ENCODE measurements at places on chromosomes 5 and 9.
A peak's percentile ranks its signal among the peaks of the same experiment; 100 is the strongest.

DNA sequence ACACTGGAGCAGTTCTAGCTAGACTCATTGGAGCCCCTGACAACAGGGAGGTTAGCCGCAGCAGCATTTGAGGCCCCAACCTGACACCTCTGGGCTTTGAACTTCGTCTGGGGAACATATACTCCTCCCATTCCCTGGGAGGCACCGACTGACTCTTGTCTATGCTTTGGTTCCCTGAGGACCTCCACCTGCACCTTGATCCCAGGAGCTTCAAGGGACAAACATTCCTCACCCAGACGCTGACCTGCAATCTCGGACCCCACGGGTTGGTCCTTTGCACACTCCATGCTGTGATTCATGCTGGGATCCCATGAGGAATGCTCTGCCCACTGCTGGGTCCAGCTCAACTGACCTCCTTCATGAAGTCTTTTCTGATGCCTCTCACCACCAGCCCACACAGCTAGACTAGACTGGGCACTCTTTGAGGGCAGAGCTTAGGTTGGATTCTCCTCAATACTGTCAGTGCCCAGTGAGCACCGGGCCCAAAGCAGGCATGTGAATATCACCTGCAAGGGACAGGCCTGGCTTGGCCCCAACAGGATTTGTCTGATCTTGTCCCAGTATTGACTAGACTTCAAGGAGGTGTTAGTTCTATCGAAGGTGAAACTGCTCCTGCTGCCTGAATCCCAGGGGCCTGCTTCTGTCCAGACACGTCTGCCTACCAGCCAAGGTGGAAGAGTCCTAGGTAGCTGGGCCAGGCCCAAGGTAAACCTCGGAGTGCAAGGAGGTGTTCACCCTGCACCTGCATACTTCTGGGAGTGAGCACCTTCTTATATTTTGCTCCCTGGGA is 51.8 kb upstream of the ZBTB43 start:
- DNase-seq, result no peak

DNA sequence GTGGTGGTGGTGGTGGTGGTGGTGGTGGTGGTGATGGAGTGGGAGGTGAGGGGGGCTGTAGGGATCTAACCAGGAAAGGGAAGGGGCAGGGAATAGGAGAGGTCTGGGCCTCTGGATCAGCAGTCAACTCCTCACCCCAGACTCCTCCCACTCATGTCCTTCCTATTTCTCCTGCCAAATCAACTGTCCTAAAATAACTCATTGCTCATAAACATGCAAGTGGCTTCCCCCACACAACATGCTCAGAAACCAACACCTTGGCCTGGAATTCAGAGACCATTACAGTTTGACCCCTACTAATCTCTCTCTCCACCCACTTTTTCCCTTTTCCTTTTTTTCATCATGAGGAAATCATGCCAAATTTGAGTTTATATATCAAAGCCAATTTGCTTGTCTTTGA is 8.4 kb upstream of the FSD1L start:
- DNase-seq, result no peak

- DNase-seq, result no peak
Observed at GRCh38 chr9:89518466-89519365, 20.8 kb upstream of the SEMA4D start.

DNA sequence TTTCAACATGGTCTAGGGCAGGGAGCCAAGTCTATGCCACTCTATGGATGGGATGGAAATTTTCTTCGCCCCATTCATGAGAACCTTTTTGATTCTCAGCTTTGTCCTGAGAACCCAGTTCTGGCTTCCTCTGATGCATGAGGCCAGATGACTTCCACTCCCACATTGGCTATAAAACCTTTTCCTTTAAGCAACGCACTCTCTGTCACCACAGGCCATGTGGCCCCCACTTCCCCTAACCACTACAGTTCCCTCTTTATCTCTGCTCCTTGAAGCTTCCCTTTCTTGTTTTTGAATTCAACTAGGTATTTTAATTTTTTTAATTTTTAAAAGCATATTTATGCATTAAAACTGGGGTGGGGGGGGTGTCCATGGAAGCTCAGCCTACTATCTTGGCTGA is 401.3 kb downstream of the ENC1 start:
- DNase-seq, result no peak

DNA sequence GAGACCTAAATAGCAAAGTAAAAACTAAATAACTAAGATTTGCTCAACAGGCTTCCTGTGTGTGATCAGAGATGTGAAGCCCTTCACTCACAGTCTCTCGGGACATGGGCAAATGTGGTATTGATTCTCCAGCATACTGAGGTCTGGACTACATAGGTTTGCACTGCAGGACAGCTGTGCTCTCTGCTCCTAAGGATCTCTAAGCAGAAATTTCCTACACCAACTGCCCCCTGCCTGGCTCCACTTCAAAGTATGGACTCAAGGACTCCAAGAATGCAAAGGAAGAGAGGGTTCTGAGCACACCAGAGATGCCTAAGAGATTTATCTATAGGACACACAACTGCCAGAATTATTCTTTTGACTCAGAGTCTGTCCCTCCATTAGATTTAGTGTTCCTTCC is 487.2 kb downstream of the SEMA5A start:
- no peak for DNase-seq

GRCh38 chr9:70573308-70573707 is 158.9 kb upstream of the KLF9 start:
- no peak for DNase-seq

DNA sequence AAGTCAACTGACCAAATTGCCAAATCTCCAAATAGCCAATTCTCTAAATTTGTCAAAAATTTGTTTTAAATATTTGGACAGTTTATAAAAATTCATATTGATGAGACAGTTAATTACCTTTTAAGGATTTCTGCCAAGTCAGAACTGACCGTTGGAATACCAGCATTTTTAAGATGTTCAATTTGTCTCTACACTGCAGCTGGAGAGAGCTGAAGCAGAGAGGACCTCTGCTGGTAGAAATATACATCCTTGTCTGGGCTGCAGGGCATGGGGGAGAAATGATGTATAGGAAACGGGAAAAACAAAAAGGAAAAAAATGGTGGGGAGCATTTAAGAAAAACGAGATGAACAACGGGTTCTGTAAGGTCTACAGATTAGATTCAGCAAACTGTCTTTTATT is 16.8 kb downstream of the NR6A1 start:
- DNase-seq, result no peak

DNA sequence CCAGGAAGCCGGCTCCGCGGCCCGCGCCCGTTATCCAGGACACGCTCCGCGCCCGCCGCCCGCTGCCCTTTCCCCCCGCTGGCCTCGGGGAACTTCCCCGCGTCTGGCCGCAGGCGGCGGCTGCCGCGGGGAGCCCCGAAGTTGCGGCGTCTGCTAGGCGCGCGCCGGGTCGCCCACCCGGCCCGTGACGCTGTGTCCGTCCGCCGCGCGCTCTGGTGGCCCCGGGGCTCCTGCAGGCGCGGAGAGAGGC is 621 bp upstream of the GCNT4 start:
- DNase-seq, result no peak

DNA sequence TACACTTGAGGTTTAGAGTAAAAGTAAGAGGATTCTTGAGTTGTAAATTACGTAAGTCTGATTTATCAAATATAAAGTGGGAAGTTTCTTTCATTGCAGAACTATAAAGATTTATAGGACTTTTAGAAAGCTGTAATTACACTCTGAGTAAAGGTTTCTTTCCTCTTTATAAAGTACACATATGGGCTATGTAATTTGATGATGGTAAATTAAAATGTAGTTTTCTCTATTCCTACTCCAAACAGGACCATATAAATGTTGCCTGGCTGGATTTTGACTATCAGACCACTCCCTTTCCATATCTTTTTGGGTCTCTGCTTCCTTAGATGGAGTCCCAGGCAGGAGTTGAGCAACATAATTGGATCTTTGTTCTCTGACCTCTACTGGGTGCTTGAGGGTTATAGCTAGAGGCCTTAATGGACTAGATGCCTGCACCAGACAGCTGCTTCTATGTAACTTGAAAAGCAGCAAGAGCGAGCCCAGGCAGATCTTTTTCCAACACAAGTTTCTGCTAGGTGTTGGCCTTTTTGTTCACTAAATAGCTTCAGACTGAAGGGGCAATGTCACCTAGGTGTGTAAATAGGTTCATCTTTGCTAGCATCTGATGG is 11.4 kb upstream of the TEX48 start:
- peak; percentile 24 for DNase-seq

DNA sequence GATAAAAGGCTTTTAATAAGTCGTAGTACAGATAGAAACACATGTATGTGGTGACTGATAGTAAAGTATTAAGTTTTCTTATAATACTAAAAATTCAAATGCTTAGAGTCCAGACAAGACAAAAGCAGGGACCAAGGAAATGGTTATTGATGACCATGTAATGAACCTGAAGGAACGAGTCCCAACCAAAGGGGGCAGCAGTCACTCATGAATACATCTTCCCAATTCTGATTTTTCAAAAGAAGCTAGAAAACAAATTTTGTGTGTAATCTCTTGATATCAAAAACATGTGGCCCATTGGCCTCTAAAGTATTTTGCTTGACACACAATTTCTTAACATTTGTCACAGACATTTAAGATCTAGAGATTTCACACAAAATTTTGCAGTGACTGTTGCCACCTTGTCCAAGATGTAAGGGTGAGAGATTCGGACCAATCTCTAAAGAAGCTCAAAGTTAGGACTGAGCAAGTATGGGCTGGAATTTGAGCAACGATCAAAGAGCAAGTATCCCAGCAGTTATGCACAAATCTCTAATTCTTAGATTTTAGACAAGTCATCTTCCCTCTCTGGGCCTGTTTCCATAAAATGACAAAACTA is 66.8 kb downstream of the ARL15 start:
- DNase-seq, result no peak

DNA sequence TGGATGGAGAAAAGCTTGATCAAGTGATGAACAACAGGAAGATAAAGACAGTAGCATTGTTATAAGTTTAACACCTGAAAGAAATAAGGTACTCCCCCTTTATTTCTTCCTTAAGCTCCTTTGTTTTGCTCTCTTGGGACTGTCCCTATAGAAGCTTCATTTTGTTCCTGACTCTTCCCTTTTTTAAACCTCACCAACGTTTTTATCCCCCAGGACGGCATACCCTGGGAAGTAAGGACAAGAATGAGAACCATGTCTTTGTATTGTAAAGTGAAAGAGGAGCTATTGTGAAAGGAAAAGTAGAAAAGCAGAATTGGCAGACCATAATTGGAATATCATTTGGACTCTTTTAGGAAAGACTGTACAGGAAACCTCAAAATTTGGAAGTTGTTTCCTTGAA is 1368.6 kb upstream of the C9orf72 start:
- no peak for DNase-seq

GRCh38 chr9:37902796-37903646 is 906 bp downstream of the SLC25A51 start:
- DNase-seq, result no peak

- no peak for DNase-seq
Observed at GRCh38 chr9:92763721-92764380, 782 bp downstream of the BICD2 start.

- no peak for DNase-seq
Observed at GRCh38 chr9:91187965-91188344, 173.8 kb downstream of the AUH start.

- no peak for DNase-seq
Observed at GRCh38 chr5:125199968-125200865, 453.8 kb upstream of the ZNF608 start.

- DNase-seq, result no peak
Observed at GRCh38 chr5:115580941-115581340, 21.3 kb downstream of the TICAM2 start.

- peak; percentile 83 for DNase-seq
Observed at GRCh38 chr9:129174724-129175514, 3.1 kb downstream of the IER5L start.

DNA sequence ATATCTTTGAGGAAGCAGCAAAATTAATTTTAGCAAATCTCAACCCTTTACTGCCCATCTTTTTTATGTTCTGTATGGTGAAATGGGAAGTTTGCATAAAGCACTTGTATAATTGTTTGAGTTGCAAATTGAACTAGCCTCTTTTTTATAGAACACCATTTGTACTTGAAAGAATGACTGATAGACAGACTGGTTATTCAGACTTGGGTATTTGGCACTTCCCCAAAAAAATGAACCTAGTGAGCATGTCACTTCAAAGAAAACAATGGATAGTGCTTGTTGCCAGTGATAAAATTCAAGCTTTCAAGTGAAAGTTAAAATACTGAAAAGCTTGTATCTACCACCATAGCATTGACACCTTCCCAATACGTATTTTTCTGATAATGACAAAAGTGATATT is 115.8 kb downstream of the ERCC6L2 start:
- DNase-seq, result no peak

- DNase-seq, result no peak
Observed at GRCh38 chr5:57416278-57416994, 66.2 kb downstream of the ACTBL2 start.

GRCh38 chr5:140267559-140268018 is 35.3 kb downstream of the PFDN1 start:
- DNase-seq, result no peak

GRCh38 chr5:132301344-132302271 is 7.4 kb downstream of the SLC22A4 start:
- no peak for DNase-seq

DNA sequence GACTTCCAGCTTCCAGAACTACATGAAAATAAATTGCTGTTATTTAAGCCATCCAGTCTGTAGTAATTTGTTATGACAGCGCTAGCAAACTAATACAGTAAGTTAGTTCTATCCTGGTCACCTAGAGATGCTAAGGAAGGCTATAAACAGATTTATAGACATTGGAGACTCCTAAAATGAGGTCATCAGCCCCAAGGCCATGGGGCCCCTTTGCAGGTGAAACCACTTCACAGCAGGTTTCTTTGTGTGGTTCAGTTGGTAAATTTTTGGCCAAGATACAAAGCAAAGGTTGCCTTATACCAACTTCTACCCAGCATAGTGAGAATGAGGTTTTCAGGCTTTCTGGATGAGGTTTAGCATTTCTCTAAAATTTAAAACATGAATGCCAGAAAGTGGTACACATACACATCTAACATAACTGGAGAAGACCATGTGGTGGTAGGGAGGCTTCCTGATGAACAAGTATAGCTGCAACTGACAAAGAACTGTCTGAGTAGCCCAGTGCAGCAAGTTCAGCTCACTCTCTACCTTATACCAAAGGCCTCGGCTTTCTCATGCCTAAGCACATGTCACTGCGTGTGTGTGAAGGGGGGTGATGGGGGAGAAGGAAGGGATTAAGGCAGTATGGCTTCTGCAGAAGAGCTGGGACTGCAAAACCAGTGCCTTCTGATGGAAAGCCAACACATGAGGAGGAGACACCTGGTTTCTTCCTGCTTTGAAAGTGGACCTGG is 264.6 kb upstream of the TAS2R1 start:
- DNase-seq, result no peak

- no peak for DNase-seq
Observed at GRCh38 chr5:75057561-75057960, 5.2 kb upstream of the GCNT4 start.

GRCh38 chr9:89022001-89022759 is 30.9 kb downstream of the S1PR3 start:
- DNase-seq, result no peak

- no peak for DNase-seq
Observed at GRCh38 chr9:21810388-21810787, 8.0 kb downstream of the MTAP start.

- no peak for DNase-seq
Observed at GRCh38 chr9:125674981-125675973, 31.7 kb downstream of the MAPKAP1 start.

Data from colonic mucosa (tissue), 4 donors.